ENCODE measurements at places on chromosomes 7 and 10.

DNA sequence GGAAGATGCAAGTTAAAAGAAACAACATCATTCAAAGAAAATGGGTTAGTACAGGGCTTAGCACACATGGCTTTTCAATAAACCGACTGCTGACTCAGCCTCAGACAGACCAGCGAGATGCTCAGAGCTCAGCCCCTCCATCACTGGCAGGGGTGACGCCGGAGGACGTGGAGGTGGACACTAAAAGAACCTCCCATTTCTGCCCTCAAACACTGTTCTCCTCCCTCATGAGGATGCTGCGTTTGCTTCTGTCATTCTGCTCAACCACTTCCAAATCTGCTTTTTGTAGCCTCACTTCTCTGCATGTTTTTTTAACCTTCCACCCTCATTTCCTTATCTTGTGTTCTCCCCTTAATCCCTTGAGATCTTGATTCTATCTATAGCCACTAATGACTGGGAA is 15.3 kb downstream of the DENND11 start:
- no peak for DNase-seq

GRCh38 chr10:132898391-132899053 is 43.8 kb downstream of the CFAP46 start:
- DNase-seq: no peak

DNA sequence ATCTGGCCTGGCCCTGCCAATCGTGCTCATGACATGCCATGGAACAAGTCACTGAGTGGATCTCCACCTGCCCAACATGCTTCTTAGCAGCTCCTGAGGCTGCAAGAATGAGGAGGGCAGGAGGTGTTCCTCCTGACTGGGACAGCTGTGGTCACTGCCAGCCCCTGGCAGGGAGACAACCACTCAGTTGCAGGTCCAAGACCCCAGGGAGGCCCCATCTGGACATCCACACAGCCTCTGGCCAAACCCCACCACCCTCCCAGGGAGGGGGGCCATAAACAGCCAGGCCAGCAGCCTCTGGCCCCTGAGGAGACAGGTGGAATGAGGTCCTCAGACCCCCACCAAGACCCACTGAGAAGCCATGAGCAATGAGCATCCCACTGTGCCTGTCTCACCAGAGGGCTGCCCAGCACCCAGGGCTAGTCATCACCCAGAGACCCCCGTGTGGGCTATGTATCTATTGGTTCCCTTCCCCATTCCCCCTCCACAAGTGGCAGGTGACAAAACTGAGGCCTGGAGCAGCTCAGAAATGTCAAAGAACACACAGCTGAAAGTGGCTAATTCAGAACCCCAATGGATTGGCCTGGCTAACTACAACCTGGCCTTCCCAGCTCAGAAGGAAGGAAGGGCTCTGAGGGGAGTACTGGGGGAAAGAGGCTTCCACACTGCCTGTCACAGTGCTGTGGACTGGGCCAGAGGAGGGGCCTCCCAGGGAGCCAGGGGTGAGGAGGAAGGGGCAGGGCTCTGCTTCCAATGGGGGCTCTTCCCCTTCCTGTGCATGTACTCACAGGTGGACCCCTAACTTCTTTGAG is 3.0 kb downstream of the GPRIN2 start:
- no peak for DNase-seq

GRCh38 chr7:135712796-135713195 is 15.2 kb downstream of the SLC13A4 start:
- DNase-seq: no peak

DNA sequence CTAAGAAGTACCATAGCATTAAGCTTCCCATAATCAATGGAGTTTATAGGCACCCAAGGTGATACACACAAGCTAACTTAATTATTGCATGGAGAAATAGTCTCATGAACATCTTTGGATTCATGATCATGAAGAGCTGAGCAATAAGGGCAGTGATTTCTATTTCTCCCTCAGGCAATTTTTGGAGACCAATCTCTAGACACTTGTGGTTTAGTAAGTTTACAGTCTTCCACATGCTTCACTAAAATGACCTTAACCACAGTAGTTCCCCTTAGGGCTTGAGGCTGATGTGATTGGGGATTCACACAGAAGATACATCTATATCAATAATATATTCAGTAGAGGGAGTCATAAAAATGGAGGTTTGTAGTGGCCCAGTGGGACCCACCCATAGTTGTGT is 241.2 kb downstream of the CCDC7 start:
- no peak for DNase-seq

DNA sequence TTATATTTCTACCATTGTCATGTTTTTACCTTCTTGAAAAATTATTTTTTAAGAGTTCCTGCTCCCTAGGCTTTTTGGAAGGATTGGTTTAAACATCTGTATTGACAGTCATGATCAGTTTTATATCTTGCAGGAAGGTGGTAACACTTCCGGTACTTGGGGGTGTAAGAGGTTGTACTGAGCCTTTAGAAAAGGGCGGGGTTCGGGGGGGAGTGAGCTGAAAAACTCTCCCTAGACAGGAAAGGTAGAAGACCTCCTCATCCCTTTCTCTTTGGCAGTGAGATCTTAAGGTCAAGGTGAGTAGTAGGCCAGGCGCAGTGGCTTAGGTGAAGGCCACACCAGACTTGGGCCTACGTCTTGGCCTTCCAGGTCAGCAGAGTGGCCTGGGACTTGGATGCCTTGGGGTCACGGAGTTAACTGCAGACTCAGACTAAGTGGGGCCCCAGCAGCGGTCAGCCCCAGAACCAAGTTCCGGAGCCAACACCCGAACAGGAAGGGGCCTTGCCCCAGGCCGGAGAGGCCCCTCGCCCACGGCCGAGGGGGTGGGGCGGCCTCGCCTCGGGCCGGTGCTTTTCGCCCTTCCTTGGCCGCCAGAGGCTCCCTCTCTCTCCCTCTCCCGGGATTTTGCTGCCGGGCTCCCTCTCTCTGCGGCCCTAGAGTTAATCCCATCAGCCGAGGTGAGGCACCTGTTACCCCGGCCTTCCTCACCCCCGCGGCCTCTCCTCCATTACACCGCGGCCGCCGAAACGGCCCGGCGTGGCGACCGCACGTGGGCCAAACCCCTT is at the start of gene PPP1R9A:
Gene PPP1R9A (plus strand): TSS at position 569 of the 785 bp plus-strand sequence. CDS start 2,520 bp downstream, outside the sequence.
- peak; percentile 3 for DNase-seq

DNA sequence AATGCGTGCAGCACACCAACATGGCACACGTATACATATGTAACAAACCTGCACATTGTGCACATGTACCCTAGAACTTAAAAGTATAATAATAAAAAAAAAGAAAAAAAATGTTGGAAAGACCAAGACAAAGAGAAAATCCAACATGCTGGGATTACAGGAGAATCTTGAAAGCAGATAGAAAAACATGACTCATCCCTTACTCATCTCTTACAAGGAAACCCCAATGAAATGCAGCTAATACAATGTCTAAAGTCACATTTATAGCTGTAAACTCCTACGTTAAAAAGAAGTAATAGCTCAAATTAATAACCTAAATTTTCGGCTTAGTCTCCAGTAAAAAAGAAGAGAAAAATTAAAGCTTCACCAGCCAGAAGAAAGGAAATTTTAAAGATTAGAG is 47.5 kb upstream of the DGKB start:
- no peak for DNase-seq

- peak; percentile 89 for DNase-seq
Measured at GRCh38 chr7:25565949-25566348, 337.7 kb upstream of the NPVF start.

DNA sequence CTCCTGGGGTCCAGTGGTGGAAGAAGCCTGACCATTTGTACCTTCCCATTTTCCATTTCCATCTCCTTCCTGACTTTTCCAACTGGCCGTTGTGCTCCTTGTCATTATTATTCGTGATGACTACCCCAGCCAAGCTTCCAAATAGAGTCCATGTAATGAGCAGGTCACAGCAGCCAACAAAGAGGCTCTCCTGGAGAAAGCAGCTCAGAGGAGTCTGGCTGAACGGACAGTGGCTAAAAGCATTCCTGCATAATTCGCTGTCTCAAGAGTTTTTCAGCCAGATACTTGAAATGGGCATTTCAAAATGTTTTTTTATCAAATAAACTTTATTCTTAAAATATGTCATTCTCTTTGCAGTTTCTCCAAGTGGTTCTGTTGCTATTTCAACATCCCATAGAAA is 458.6 kb downstream of the INHBA start:
- DNase-seq: no peak

- no peak for DNase-seq
Measured at GRCh38 chr10:127415901-127416581, 133.1 kb upstream of the NPS start.

GRCh38 chr7:35555934-35556333 is 139.0 kb downstream of the HERPUD2 start:
- no peak for DNase-seq

DNA sequence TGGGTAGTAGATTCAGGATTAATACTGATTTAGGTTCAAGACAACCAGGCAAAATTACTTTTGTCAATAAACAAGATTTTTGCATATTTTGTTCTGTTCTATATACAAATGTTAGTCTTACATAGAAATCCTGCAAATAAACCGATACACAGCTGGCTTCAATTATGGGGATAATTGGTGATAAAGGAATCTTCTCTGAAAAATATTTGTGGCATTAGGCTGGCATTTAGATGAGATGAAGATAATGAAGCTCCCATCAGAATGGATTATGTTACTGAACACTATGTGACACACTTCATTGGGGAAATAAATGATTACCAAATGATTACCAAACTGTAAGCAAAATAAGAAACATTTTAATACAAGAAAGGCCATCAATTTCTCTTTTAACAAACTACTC is 65.8 kb downstream of the NT5C2 start:
- no peak for DNase-seq

DNA sequence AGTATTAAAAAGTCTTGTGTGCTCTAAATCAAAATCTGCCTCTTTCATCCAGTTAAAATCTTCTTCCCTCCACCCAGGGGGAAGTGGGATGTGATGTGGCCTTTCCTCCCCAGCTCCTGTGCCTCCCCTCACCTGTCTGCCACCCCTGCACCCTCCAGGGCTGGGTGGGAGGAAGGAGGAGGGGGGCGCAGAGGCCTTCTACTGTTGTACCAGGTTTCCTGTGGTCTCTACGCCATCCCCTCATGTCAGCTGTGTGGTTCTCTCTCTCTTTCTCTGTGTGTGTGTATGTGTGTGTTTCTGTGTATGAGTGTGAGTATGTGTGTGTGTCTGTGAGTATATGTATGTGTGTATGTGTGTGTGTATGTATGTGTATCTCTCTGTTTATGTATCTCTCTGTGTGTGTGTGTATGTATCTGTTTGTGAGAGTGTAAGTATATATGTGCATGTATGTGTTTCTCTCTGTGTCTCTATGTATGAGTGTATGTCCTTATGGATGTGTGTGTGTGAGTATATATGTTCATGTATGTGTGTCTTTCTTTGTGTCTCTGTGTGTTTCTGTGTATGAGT is 45.5 kb upstream of the C10orf71 start:
- no peak for DNase-seq

- no peak for DNase-seq
Measured at GRCh38 chr10:130481936-130482335, 345.7 kb downstream of the GLRX3 start.

DNA sequence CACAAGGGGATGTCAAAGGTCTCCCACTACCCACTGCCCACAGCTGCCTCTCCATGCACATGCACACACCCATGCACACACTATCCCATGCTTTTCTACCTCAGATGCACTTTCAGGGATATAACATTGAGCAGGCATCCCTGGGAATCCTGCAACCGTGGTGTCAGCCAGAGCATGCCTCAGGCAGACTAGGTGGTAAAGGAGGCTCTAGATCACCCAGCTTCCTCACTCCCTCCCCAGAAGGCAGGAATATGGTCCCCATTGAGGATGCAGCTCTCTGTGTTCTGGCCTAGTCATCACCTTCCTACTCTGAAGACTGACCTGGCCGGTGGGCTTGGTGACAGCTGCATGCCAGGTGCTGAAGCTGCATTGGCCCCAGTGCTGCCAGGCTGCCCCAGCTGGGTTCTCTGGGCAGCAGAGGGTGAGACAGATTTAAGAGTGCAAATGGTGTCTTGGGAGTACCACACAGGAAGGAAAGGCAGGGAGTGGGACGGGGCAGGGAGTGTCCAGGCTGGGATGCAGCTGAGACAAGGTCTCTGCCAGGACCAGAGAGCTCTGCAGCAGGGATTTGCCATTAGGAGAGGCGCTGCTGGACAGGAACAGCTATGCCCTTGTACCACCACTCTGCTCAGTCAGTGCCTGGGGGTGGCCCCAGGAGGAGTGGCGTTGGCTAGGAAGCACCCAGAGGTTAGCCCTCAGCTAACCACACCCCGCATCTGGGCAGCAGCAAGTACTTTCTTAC is 53.4 kb upstream of the GDF10 start:
- no peak for DNase-seq

DNA sequence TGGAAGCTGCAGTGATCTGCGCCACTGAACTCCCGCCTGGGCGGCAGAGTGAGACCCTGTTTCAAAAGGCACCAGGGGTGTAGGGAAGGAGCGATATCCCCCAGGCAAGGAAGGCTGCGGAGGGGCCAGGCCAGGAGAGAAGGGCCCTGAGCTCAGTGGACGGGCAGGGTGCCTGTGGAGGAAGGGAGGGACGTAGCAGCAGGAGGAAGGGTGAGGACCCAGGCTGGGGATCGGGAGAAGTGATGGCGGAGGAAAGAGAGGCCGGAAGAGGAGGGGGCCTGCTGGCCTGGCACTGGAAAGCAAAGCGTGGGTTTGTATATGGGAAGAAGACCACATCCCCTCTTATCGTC is 45.6 kb downstream of the ALOX5 start:
- no peak for DNase-seq

DNA sequence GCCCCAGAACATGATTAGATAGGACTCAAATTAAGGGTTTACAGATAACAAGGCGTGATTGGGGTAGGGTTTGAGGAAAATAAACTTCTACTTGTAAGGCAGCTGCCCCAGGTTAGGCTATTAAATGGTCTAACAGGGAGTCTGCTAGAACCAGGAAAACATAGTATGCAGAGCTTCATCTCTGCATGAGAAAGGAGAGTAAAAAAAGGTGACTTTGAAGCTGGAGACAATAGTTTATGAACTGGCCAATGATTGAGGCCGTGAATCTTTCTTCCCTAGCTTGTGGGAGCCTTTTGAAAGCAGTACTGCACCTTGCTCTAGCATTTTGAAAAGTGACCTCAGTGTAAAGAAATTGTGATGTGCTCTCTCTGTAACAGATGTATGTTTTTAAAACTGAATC is 48.5 kb upstream of the STARD3NL start:
- no peak for DNase-seq

GRCh38 chr7:100102950-100103840 is 1.8 kb downstream of the AP4M1 start:
- no peak for DNase-seq

GRCh38 chr10:64079341-64079740 is 558.1 kb downstream of the REEP3 start:
- DNase-seq: no peak

- no peak for DNase-seq
Measured at GRCh38 chr10:100103581-100103980, 21.9 kb upstream of the CPN1 start.

DNA sequence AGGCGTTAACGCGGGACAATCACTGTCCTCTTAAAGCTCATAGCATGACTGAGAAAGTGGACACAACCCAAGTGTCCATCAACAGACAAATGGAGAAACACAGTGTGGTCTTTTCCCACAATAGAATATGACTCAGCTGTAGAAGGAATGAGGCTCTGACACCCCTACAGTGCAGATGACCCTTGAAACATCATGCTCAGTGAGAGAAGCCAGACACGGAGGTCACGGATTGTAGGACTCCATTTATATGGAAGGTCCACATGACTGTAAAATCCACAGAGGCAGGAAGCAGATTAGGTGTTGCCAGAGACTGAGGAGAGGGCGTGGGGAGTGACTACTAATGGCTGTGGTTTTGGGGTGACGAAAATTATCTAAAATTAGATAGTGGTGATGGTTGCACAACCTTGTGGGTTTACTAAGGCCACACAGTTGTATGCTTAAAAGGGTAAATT is 6.1 kb upstream of the NCAPG2 start:
- DNase-seq: peak; percentile 95

- DNase-seq: no peak
Measured at GRCh38 chr10:48801001-48801421, 116.3 kb downstream of the WDFY4 start.

All from KBM-7 (cell line).